ENCODE measurements at places on chromosomes 5 and 9. TPM values are rescaled to one million over a fixed set of nuclear protein-coding genes. Genes with fewer than 3 reads are reported as not detected.

Gene MEF2C
- total RNA-seq, result 58.7 TPM

Gene STKLD1
- total RNA-seq, result 1.4 TPM

Gene SQSTM1
- 68.3 TPM for total RNA-seq

Gene SURF2
- total RNA-seq, result 19.7 TPM

Gene F2RL1
- total RNA-seq, result not detected

Gene SLC4A9
- 2.6 TPM for total RNA-seq

Gene GTF3C4
- total RNA-seq, result 19.0 TPM

Gene SLC6A3
- total RNA-seq, result not detected

Gene ACSL6
- not detected for total RNA-seq

Gene PCDHA7
- total RNA-seq, result not detected

Gene CBY3
- not detected for total RNA-seq

Gene IL13
- total RNA-seq, result not detected

Gene DAPK1
- total RNA-seq, result 3.5 TPM

Gene F2RL2
- not detected for total RNA-seq

Gene BTNL8
- total RNA-seq, result not detected

Gene FBXO38
- total RNA-seq, result 49.5 TPM

Gene BNC2
- not detected for total RNA-seq

Gene NEURL1B
- 0.30 TPM for total RNA-seq

Gene PCDHAC2
- not detected for total RNA-seq

Gene TTC1
- 35.1 TPM for total RNA-seq

Gene TMEFF1
- total RNA-seq, result 3.7 TPM

Gene PNPLA7
- 8.5 TPM for total RNA-seq

Gene RNF14
- total RNA-seq, result 41.1 TPM

Gene CAMLG
- 36.6 TPM for total RNA-seq

Gene PCDHGA9
- 5.7 TPM for total RNA-seq

Data from OCI-LY7 (cell line).